Activated CD4-positive, CD25-positive, alpha-beta regulatory T cell (primary cell): ENCODE measurements at places on chromosomes 12 and 14.

- no peak for DNase-seq
These were observed 198.7 kb upstream of the EEA1 start for GRCh38 chr12:93127582-93128331.

- DNase-seq: no peak
These were observed 175.3 kb upstream of the ALG10B start for GRCh38 chr12:38141239-38141638.

GRCh38 chr12:70966046-70966445, 45.5 kb upstream of the PTPRR start:
- no peak for DNase-seq

DNA sequence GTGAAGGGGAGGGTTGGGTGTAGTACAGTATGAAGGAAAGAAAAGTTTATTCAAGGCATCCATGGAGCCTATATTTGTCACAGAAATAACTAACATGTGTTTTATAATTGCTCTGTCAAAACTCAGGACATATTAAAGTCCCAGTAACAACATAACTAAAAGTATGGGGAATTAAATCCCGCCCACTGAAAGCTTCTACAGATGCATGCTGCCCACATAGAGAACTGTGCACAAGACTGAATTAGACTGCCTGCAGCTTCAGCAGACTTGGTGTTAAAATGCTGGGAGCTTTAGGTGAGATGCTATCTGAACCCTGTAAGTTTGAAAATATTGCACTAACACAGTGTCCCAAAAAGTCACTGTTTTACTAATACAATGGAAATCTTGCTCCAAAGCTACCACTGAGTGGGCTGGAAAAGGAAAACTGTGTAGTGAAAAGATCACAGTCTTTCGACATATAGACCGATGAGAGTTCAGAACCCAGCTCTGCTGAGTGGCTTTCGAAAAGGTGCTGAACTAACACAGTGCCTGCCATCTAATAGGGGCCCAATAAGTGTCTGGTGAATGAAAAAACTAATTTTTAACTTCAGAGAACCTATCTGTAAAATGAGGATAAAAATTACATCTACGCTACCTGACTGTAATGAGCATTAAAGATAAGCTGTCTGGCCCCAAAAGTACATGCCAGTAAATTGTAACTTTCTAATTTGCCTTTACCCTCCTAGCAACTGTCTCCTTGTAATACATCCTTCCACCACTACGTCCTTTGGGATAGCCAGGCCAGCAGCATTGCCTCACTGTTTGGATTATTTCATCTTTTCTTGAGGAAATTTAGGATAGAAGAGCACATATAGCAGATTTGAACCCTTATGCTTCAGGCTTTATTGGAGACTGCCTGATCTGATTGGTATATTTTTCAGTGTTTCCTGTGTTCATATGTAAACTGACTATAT, 237.6 kb downstream of the BCAT1 start:
- no peak for DNase-seq

- DNase-seq: no peak
These were observed 57.4 kb downstream of the PLXNC1 start for GRCh38 chr12:94205822-94206221.
